ENCODE measurements at places on chromosomes 2 and 18.

- no peak for DNase-seq
Observed at GRCh38 chr2:239366740-239367139, 34.1 kb downstream of the HDAC4 start.

GRCh38 chr2:3038636-3039035 is 339.0 kb downstream of the EIPR1 start:
- no peak for DNase-seq

DNA sequence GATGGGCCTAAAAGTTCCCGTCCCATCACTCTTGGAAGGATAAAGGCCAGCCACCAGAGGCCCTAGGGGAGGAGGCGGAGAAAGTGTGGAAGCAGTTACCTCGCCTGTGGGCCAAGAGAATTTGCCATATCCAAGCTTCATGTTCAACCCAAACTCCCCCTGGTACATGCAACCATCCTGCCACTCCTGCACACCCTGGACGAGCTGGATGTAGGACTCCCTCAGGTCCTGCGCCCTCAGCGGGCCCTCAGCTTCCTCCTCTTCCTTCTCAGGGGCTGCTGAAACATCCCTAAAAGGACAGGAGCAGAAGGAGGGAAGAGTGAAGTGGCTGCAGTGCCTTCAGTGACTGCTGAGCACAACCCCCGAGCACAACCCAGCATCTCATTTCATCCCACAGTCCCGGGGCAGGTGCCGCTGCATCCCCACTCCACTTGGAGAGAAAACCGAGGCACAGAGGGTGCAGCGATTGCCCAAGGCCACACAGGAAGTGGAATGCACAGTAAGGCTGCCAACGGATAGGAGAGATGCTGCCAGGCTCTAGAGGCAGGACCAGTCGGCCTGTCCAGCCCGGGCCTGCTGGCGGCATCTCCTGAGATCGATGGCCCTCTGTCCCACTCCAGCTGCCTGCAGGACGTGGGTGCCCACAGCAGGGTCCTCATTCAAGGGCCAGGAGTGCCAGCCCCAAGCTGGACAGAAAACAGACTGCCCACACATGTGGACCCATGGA is 2.9 kb downstream of the ANKMY1 start:
- DNase-seq: no peak

- DNase-seq: no peak
Observed at GRCh38 chr2:54529935-54530334, 73.8 kb downstream of the SPTBN1 start.

DNA sequence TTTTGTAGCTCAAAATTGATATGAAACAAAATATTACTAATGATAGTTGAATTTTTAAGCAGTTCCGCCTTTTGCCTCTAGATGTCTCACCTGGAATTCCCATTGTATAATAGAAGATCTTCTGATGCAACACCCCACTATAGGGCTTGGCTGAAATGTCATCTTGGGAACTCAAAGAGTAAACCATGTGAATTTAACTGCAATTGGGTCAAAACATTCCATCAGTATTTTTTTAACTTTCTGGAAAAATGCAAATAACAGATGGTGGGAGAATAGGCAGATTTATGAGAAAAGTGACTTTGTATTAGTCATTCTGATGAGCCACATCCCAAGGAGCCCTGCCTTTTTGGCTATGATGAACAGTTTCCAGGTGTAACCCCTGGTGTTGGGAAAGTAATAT is 489.9 kb downstream of the NYAP2 start:
- DNase-seq: peak; percentile 39

- DNase-seq: no peak
Observed at GRCh38 chr2:216366777-216367471, 5.4 kb downstream of the MARCHF4 start.

- no peak for DNase-seq
Observed at GRCh38 chr2:144230448-144231085, 289.4 kb downstream of the ZEB2 start.

DNA sequence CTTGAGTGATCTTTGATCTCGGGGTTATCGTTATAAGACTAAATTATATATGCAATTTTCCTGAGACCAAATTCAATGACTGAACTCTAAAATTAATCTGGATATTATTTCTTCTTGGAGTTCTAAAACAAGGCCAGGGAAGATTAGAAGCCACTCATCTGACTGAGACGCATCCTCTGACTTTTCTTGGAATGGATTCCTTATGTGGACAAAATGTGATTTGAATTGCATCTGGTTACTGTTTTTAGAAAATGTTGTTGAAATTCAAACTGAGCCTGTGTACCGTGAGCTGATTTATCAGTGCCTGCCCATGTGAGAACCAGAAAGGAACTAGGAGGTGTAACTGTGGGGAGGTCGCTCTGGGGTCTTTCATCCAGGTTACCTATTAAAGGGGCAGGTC is 330.8 kb downstream of the OSR1 start:
- no peak for DNase-seq

- DNase-seq: peak; percentile 94
Observed at GRCh38 chr2:98909317-98910211, 26.5 kb downstream of the CRACDL start.

DNA sequence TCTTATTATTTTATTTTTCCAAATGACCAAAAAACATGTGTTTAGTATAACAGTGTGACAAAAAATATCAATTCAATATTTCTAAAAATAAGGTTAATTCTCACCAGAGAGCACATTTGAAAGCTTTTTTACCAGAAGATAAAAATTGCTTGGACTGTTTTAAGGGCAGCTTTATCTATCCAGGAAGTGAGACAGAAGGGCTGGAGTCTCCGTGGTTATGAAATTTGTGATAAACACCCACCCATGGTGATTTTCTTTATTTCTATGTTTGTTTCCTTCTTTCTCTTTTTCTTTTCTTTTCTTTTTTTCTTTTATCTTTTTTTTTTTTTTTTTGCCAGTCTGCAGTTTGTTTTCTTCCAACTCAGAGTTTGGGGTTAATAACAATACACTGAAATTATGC is 298.5 kb downstream of the PIEZO2 start:
- DNase-seq: no peak

DNA sequence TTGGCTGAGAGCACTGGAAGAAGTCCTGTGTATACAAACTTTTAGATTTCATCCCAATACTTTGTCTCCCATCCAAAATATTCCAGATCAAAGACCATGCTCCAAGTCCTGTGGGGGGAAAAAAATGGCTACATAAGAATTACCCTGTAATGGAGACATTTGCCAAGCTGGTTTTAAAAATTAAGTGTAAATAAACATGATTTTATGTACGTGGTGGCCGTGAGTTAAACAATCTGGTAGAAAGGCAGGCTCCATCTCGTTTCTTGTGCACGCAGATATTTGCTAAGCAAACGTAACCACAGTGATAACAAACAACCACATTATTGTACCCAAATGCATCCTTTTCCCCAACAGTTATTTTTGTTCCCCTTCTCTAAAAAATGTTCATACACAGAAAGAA is 176.4 kb downstream of the ZNF516 start:
- no peak for DNase-seq

GRCh38 chr18:7878265-7879211 is 311.4 kb downstream of the PTPRM start:
- DNase-seq: peak; percentile 32

GRCh38 chr2:200376513-200377354 is 70.2 kb downstream of the SPATS2L start:
- DNase-seq: no peak

GRCh38 chr2:181746844-181747243 is 66.5 kb upstream of the NEUROD1 start:
- DNase-seq: no peak

GRCh38 chr2:151730262-151730975 is 3.9 kb downstream of the NEB start:
- no peak for DNase-seq

DNA sequence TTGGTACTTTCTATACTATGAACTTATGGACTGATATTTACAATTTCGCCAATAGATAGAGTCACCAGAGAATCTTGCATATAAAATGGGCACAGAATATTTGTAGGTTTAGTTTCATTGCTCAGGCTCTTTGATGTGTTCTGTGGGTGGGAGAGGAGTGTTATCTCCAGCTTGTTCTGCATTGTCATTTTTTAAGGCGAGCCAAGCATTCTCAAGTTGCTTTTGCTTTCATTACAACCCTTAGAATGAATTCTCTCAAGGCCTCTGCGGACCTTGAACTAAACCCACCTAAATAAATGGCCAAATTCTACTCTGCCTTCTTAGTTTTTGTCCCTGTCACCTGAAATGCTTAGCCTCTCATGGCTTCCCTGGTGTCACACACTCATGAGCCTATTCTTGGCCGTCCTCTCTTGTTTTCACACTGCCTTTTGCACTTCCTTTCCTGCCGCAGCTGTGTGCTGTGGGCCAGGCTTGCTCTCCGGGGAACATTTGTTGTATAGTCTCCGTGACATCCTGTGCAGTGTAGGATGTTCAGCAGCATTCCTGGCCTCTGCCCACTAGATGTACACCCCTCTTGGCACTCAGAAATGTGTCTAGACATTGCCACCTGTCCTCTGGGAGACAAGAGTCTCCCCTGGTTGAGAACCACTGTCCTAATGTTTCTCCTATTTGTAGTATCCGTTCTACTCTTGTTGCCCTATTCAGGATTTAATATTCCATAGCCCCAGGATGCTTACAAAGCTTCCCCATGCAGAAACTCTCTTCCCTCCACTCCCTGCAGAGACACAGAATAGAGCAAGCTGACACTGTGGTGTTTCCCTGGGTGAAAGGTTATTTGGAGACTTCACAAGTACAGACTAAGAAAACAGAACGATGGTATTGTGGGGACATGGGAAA is 255.6 kb downstream of the PTPRM start:
- peak; percentile 23 for DNase-seq

DNA sequence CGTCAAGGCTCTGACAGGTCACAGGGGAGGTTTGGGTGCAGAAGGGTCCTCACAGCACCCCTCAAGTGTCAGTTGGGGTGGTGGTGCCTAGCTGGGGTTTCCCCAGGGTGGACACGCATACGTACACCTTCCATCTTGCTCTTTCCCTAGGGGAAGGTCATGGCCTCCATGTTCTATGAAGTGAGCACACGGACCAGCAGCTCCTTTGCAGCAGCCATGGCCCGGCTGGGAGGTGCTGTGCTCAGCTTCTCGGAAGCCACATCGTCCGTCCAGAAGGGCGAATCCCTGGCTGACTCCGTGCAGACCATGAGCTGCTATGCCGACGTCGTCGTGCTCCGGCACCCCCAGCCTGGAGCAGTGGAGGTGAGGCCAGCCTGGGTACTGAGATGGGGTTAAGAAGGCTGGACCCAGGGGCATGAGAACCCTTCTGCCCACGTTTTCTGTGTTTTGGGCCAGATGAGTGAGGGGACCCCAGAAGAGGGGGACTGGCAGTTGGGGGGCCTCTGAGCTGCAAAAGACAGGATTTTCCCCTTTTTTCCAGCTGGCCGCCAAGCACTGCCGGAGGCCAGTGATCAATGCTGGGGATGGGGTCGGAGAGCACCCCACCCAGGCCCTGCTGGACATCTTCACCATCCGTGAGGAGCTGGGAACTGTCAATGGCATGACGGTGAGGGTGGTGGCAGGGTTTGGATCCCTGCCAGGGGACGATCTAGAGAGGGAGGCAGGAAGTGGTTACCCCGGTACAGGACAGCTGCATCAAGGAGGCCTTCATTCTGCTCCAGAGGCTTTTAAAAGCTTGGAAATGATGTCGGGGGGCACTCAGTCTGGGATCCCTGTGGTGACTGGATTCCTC is 20.9 kb downstream of the SLC30A3 start:
- DNase-seq: no peak

DNA sequence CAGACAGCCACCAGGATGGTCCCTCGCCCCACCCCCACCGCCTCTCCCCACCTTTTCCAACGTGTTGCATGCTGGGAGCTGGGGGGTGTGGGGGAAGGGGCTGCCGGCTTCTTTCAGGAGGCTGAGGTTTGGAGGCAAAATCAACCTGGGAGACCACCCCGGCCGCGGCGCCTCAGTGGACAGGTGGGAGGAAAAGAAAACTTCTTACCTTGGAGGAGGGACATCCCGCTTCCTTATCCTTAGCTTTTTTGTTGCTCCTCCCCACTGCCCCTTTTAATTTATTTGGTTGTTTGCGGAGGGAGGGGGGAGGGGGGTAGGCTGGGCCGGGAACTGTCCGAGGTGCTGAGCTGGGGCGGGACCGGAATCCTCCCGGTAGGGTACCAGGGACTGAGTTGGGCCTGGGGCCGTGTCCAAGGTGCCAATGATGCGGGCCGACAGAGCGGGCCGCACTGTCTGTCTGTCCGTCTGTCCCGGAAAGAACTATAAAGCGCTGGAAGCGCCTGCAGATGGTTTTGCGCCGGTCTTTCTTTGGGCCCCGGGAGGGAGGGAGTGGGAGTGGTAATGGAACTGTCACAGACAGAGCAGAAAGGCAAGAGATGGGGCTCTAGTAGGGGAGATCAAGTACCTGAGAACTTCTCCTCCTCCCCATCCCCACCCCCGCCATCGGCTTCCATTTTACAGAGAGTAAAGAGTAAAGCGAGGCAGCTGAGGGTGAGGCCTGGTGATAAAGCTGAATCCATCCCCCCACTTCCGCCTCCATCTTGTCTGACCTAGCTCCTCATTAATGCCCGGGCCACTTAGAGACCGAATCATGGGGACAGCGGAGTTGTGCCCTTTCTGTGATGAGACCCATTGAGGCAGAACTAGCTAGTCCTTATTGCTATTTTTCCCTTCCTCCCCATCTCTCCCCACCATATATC is 2.4 kb downstream of the CDK5R2 start:
- peak; percentile 63 for DNase-seq

DNA sequence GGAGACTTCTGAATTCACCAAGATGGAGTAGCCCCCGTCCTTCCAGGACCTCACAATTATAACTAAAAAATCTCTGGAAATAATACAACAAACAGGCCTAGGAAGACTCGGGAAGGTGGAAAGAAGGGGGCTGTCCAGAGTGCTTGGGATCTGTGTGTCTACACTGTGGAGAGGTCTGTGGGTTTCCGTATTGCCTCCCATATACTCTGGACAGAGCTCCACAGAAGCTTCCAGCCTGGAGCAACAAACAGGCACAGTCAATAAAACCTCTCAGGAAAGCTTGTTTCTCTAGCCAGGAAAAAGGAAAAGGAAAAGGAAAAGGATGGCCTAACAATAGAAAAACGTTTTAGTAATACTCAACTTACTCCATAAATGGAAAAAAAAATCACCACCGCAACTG is 655.9 kb downstream of the DSC3 start:
- DNase-seq: no peak

DNA sequence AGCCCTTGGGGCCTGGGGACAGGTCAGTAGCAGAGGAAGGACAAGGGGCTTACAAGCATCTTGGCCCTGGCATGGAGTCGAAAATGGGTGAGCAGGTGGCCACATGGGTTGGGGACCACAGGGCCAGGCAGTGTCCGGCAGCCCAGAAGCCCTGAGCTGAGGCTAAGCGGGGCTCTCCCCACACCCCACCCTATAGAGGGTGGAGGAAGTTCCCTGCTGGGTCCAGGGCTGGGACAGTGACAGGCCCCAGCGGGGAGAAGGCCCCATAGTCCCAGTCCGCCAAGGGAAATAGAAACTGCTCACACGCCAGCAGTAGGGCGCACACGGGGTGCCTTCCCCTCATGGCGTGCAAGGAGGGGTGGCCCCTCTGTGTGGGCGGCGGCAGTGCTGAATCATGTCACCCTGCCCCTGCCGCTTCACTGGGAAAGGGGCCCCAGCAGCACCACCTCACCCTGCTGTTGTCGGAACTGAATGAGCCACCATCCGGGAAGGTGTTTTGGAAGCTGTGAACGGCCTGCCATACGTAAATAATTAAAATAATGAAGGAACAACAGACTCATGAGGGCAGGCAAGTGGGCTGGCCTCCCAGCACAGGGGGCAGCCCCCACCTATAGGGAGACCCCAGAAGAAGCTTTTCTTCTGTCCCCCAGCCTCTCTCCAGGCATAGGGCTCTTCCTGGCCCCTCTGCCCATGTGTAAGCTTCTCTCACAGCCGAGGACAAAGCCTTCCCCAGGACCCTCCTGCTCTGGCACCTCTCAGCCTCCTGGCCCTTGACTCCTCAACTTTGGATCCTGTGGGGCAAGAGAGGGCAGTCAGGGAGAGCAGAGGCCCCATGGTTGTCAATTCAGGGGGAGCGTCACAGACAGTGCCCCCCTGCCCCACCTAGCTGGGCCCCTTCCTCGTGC is 12.7 kb upstream of the DUSP2 start:
- no peak for DNase-seq
